SJSA1 (cell line): ENCODE measurements at places on chromosomes 1 and 21.

DNA sequence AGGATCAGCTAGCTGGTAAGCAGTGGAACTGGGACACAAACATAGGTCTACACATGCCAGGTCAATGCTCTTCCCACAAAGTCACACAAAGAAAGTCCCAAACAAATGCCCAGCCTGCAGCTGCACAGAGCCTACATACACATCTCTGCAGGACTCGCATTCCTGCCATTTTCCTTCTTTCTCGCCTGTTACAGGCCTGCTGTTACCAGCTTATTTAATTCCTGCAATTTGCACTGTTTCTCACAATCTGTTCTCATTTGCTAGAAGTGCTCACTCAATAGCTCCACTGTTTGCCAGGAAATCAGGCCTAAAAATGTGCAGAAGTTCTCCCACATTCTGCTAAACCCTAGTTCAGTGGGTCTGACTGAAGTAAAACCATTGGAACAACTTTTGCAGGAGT lies 362.6 kb upstream of the C1orf87 start:
- DNase-seq = no peak

- no peak for DNase-seq
Observed at GRCh38 chr1:100239961-100240360, 9.7 kb downstream of the DBT start.

- DNase-seq = no peak
Observed at GRCh38 chr1:207903053-207903452, 7.9 kb downstream of the CD34 start.

DNA sequence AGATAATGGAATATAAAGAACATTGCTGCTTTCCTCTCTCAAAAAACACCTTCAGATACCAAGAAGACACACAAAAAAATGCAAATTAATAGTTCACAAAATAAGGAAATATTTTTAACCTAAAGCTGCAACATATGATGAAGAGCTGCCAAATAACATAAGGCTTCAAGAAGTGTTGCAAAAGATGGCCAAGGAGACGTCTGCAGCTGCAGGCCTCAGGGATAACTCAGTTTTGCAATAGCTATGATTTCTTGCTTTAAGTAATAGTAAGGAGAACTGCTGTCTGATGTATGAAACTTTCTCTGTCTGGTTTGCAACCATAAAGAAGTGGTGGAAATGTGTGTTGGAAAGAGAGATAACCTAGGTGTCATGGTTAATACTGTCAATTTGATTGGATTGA lies 1237.5 kb downstream of the MRPL39 start:
- no peak for DNase-seq

DNA sequence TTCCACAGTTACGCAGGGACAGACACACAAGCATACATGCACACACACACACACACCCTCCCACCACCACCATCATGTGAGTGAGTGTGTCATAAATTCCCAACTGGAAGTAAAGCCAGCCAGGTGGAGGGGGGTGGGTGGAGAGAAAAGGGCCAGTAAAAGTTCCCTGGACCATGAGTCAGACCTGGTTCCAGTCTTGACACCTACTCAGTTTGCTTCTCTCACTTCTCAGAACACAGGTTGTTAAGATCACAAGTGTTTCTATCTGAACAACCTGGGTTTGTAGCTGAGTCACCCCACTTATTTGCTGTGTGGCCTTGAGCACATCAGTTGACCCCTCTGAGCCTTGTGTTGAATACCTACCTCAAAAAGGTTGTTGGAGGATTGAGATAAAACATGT lies 9.6 kb downstream of the EPHA10 start:
- DNase-seq = no peak

- DNase-seq = no peak
Observed at GRCh38 chr1:64323882-64324281, 120.5 kb downstream of the UBE2U start.
